NCI-H69 (cell line): ENCODE measurements at places on chromosomes 5 and 9.

DNA sequence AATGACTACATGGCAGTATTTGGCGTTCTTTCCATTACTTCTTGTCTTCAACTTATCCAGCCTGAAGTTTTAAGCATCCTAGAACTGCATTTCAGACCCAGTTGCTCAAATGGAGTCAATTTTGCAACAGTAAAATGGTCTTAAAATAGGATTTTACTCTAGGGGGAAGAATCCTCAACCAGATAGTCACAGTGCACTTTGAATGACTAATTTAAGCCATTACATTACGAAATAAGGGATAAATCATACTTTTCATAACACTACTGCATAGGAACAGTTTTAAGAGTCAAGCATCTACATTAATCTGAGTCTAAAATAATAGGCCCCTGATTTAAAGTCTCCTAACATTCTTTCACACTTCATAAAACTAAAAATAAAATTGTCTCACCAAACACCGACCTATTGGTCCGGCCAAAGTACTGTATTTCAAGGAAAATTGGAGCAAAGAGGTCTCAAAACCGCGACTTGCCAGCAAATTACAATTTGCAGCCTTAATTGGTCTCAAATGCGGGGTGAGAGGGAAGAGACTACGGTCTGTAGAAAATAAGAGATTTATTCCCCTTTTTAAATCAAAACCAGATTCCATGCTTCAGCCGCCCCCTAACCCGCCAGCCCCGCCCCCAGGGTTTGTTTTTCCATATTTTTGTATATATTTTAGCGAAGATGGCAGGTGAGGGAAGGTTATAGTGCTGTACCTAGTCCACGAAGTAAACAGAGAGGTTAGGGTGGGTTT lies 1.2 kb upstream of the SMARCA2 start:
- no peak for DNase-seq

DNA sequence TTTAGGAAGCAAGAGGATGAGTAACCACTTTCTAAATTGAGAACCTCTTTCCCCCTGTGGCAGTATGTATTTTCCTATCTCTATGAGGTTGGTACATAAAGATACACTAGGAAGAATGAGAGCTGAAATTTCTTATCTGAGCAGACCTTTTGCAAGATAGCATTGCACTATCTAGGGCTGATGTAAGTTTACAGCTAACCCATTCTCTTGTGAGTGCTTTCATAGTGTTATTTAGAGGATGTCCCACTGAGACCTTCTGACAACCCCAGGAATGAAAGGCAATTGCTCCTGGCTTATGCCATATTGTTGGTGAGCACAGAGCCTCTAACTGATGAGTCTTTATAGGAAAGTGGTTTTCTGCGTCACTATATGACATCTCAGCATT lies 1209.3 kb upstream of the CDH6 start:
- DNase-seq = peak; percentile 33

- DNase-seq = peak; percentile 73
These were observed 88.3 kb downstream of the FSTL4 start for GRCh38 chr5:133523961-133524586.

DNA sequence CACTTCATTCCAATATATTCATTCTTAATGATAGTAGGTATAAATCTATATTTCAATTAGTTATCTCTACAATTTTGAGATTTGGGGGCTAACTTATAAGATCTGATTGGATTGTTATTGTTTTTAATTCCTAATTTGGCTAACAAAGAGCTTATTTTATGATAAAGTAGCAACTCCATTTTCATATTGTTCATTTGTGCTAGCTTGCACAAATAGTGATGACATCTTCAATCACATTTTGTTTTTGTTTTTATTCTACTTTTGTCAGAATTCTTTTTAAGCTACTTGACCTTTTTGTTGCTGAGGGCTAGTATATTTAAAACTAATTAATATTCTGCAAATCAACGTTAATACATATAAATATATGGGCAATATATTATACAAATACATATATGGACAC lies 22.8 kb downstream of the MARCHF3 start:
- no peak for DNase-seq

DNA sequence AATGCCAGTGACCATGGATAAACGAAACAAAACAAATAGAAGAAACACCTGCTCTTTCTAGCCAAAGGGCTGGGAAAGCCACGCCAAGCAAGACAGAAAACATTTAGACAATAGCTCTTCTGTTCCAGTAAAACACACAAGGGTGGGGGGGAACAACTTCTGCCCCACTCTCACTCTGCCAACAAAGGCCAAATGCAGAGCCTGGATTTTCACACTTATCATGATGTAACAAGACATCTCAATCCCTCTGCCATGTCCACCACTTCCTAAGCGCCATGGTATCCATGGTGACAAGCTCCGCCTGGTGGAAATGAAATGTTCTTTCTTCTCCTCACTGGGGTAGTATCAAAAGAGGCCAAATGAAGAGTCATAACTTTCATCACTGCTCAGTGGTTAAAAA lies 60.6 kb downstream of the DRD1 start:
- peak; percentile 24 for DNase-seq

DNA sequence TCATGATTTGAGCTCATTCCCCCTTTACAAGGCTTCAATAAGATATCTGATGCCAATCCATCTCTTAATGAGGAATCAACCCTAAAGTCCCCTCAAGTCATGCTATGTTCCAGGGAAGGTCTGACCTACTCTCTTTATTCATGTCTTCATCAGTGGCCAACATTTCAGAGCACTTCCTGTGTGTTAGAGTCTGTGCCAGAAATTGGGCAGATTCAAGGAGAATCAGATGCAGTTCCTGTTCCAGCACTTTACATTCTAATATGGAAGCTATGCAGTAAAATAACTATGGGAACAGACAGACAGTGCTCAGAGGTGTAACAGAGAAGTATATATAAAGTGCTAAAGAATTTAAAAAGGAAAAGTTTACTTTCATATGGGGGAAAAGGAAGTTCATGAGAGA lies 193.4 kb upstream of the NR4A3 start:
- no peak for DNase-seq

GRCh38 chr9:133786907-133787753 lies 49.0 kb upstream of the SARDH start:
- no peak for DNase-seq
